ENCODE measurements at places on chromosomes 2 and 18.

GRCh38 chr2:52113338-52113737 lies 1081.4 kb upstream of the NRXN1 start:
- H3K27ac ChIP-seq: no peak overlapping the region
- H3K36me3 ChIP-seq: no peaks in the 10 kb centered on the region
- no peaks in the 10 kb centered on the region for H3K27me3 ChIP-seq
- H3K4me1 ChIP-seq: no peaks in the 10 kb centered on the region

DNA sequence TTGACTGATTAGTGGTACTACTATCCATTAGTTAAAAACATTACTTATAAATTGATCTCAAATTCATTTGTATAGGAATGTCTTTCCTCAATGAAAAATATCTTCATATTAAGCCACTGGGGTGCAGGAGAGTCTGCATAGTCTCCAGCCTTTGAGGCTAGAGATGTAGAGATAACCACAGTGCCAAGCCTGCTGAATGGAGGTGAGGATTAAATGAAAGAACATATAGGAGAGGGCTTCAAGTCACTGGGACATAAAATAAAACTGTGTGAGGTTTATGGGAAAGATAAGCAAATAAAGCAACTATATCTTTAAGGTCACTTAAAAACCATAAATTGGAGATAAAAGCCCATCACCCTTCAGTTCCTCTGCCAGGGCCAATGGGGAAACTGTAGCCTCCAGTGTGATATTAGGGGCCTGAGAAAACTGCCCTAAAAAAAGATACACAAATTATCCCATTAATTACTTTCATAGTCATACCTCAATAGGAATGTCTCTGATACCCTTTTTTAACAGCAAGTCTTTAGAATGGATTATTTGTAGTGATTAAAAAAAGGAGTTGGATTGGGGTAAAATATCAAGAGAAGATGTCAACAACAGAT lies 27.6 kb downstream of the GALNT3 start:
- no peak for DNase-seq
- no peak overlapping the region for H3K27ac ChIP-seq
- H3K4me1 ChIP-seq: peaks cover 2% of the 10 kb centered on the region
- H3K27me3 ChIP-seq: no peaks in the 10 kb centered on the region

DNA sequence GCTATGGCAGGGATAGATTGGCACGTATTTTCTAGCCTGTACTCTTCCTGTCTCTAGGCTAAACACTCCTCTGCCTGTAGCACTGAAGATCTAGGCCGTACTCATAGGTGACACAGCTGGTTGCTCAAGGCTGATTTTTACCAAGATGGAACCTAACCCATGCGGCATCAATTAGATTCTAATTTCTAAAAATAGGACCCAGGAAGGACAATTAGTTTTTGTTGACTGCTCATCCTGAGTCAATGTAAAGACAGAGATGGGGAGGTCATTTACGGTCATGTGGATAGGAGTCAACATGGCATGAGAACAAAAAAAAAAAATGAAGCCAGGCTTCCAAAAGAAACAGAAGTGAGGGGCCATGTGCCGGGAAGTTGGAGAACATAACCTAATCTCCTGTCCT lies 360.7 kb upstream of the ETAA1 start:
- no peaks in the 10 kb centered on the region for H3K36me3 ChIP-seq
- no peaks in the 10 kb centered on the region for H3K27me3 ChIP-seq
- no peak overlapping the region for H3K4me3 ChIP-seq
- no peaks in the 10 kb centered on the region for H3K4me1 ChIP-seq
- no peak for DNase-seq

- no peak for DNase-seq
- H3K27me3 ChIP-seq: no peaks in the 10 kb centered on the region
- no peaks in the 10 kb centered on the region for H3K36me3 ChIP-seq
Observed at GRCh38 chr2:168939918-168940317, 38.8 kb downstream of the G6PC2 start.

- no peak for DNase-seq
- no peaks in the 10 kb centered on the region for H3K4me1 ChIP-seq
- H3K36me3 ChIP-seq: no peaks in the 10 kb centered on the region
- no peaks in the 10 kb centered on the region for H3K27me3 ChIP-seq
- no peak overlapping the region for H3K4me3 ChIP-seq
- H3K27ac ChIP-seq: no peak overlapping the region
Observed at GRCh38 chr2:49459314-49459993, 305.1 kb upstream of the FSHR start.

GRCh38 chr2:50077190-50077737 lies 922.9 kb upstream of the FSHR start:
- no peak overlapping the region for H3K4me3 ChIP-seq
- no peaks in the 10 kb centered on the region for H3K4me1 ChIP-seq
- no peaks in the 10 kb centered on the region for H3K36me3 ChIP-seq

GRCh38 chr2:235665661-235666212 lies 171.9 kb downstream of the AGAP1 start:
- DNase-seq: no peak
- H3K4me1 ChIP-seq: peaks cover 3% of the 10 kb centered on the region
- H3K36me3 ChIP-seq: no peaks in the 10 kb centered on the region

- H3K4me3 ChIP-seq: no peak overlapping the region
- DNase-seq: no peak
- H3K27ac ChIP-seq: no peak overlapping the region
- no peaks in the 10 kb centered on the region for H3K27me3 ChIP-seq
Observed at GRCh38 chr2:47238638-47239037, 83.5 kb upstream of the STPG4 start.

GRCh38 chr18:2540575-2540974 lies 30.7 kb downstream of the METTL4 start:
- no peak overlapping the region for H3K27ac ChIP-seq
- peaks cover 6% of the 10 kb centered on the region for H3K4me1 ChIP-seq
- DNase-seq: no peak
- H3K27me3 ChIP-seq: no peaks in the 10 kb centered on the region

GRCh38 chr18:14767474-14767873 lies 19.5 kb downstream of the ANKRD30B start:
- no peak for DNase-seq
- no peak overlapping the region for H3K27ac ChIP-seq
- no peaks in the 10 kb centered on the region for H3K27me3 ChIP-seq
- H3K36me3 ChIP-seq: no peaks in the 10 kb centered on the region

GRCh38 chr2:200749631-200750322 lies 61.9 kb upstream of the BZW1 start:
- H3K4me3 ChIP-seq: no peak overlapping the region
- H3K27me3 ChIP-seq: peaks cover 4% of the 10 kb centered on the region
- no peak overlapping the region for H3K27ac ChIP-seq
- H3K36me3 ChIP-seq: no peaks in the 10 kb centered on the region

GRCh38 chr2:12813166-12813565 lies 96.4 kb downstream of the TRIB2 start:
- H3K4me1 ChIP-seq: peaks cover 4% of the 10 kb centered on the region
- peaks cover 18% of the 10 kb centered on the region for H3K27me3 ChIP-seq
- DNase-seq: no peak

GRCh38 chr18:77031662-77032061 lies 100.9 kb downstream of the MBP start:
- H3K27me3 ChIP-seq: no peaks in the 10 kb centered on the region
- no peak overlapping the region for H3K4me3 ChIP-seq
- peaks cover 41% of the 10 kb centered on the region for H3K4me1 ChIP-seq
- peaks cover 37% of the 10 kb centered on the region for H3K36me3 ChIP-seq
- no peak for DNase-seq
- H3K27ac ChIP-seq: no peak overlapping the region

DNA sequence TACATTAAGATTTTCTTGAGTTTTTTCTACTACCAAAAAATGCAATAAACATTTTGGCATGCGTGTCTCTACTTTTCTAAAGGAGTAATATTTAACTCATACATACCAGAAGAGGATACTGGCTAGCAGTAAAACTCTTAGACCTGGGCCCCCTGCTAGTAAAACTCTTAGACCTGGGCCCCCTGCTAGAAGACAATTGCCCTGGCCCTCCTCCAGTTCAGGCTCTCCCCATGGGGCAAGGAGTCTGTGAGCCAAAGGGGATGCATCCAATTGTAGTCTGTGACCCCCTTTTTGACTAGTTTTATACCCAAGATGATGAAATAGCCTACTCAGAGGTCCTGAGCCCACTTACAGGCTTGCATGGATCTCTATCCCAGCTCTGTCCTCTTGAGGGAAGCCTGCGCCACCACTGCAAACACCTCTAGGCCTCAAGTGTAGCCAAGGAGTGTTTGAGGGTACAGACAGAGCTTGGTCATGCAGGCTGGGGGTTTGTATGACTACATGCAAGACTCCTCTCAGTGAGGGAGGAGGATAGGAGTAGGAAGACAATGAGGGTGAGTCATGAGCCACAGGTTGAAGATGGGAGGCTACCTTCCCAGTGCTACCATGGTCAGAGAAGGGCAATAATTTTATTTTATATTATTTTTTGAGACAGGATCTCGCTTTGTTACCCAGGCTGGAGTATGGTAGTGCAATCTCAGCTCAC lies 45.2 kb upstream of the PGAP1 start:
- H3K27me3 ChIP-seq: no peaks in the 10 kb centered on the region
- peaks cover 14% of the 10 kb centered on the region for H3K36me3 ChIP-seq
- no peak overlapping the region for H3K4me3 ChIP-seq
- no peak for DNase-seq
- H3K27ac ChIP-seq: no peak overlapping the region

DNA sequence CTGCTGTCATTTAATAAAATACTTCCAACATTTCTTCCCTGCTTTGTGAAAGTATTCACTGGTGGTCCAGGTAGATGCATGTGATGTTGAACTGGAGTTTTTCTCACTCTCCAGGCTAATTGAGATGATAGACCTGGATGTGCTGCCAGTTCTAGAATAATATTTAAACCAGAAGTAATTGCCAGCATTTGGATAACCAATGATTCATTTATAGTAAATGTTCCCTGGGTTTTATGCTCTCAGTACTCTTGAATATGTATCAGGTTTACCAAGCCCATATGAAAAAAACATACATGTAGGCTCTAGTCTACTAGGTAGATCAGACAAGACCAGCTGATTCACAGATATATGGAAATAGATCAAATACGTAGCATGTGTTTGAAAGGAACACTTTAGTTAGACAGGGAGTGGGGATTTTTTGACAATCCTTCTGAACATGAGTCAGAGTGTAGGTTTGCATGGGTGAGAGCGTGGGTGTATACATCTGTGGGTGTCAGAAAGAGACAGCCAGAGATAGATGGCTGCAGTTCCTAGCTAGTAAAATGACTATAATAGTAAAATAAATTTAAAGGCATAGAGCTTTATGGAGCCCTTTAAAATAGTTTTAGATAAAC lies 115.1 kb downstream of the NAB1 start:
- H3K36me3 ChIP-seq: peaks cover 3% of the 10 kb centered on the region
- H3K4me3 ChIP-seq: no peak overlapping the region
- H3K27me3 ChIP-seq: peaks cover 10% of the 10 kb centered on the region
- H3K4me1 ChIP-seq: peaks cover 4% of the 10 kb centered on the region

GRCh38 chr2:61900281-61900680 lies 5.2 kb upstream of the COMMD1 start:
- DNase-seq: no peak
- no peak overlapping the region for H3K27ac ChIP-seq
- H3K4me3 ChIP-seq: no peak overlapping the region

DNA sequence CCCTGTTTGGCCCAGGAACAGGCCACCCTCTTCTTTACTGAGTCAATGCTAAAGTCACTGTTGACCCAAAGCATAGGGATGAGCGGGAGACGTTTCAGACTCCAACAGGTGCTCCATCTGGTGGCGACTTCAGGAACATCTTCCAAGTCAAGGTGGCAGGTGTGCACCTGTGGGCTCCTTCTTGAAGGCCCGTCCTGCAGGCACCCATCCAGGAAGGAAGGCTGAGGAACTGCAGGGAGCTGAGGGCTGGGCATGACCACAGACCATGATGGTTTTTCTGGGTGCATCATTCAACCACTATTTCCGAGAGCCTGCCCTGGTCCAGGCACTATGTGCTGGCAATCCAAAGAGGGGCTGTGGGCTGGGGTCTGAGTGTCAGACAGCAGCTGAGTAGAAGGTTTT lies 142.8 kb downstream of the NDUFA10 start:
- H3K27me3 ChIP-seq: peaks cover 35% of the 10 kb centered on the region
- H3K4me3 ChIP-seq: no peak overlapping the region
- peak; percentile 15 for DNase-seq
- peaks cover 10% of the 10 kb centered on the region for H3K36me3 ChIP-seq
- peaks cover 8% of the 10 kb centered on the region for H3K4me1 ChIP-seq

- no peak overlapping the region for H3K4me3 ChIP-seq
- H3K4me1 ChIP-seq: no peaks in the 10 kb centered on the region
- H3K27ac ChIP-seq: no peak overlapping the region
- no peaks in the 10 kb centered on the region for H3K27me3 ChIP-seq
- no peak for DNase-seq
- no peaks in the 10 kb centered on the region for H3K36me3 ChIP-seq
Observed at GRCh38 chr2:14656146-14656545, 23.6 kb downstream of the LRATD1 start.

DNA sequence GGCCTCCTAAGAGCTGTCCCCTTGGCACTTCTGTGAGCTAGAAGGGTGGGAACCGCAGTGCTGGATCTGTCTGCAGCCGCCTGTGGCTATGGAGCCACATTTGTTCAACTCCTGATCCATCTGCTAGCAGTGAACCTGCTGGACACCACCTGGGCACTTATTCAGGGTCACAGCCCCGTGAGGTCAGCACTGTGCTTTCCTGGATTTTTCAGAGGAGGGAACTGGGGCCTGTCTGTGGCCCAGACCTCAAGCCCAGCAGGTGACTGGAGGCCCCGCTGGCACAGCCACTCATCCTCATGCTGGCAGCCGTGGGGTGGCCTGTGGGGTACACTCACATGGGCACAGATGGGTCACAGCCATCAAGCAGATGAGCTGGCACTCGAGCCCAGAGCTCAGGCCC lies 155.3 kb downstream of the TFCP2L1 start:
- H3K27me3 ChIP-seq: peaks cover 13% of the 10 kb centered on the region
- no peaks in the 10 kb centered on the region for H3K36me3 ChIP-seq
- H3K4me3 ChIP-seq: no peak overlapping the region
- no peak for DNase-seq
- no peaks in the 10 kb centered on the region for H3K4me1 ChIP-seq

GRCh38 chr2:188327518-188328213 lies 36.0 kb downstream of the GULP1 start:
- H3K27me3 ChIP-seq: no peaks in the 10 kb centered on the region
- no peak overlapping the region for H3K4me3 ChIP-seq
- H3K27ac ChIP-seq: no peak overlapping the region
- no peaks in the 10 kb centered on the region for H3K36me3 ChIP-seq
- no peaks in the 10 kb centered on the region for H3K4me1 ChIP-seq

- no peaks in the 10 kb centered on the region for H3K27me3 ChIP-seq
- H3K36me3 ChIP-seq: peaks cover 16% of the 10 kb centered on the region
- no peak overlapping the region for H3K4me3 ChIP-seq
- no peak for DNase-seq
- peaks cover 15% of the 10 kb centered on the region for H3K4me1 ChIP-seq
Observed at GRCh38 chr2:144014103-144014502, 505.8 kb downstream of the ZEB2 start.

DNA sequence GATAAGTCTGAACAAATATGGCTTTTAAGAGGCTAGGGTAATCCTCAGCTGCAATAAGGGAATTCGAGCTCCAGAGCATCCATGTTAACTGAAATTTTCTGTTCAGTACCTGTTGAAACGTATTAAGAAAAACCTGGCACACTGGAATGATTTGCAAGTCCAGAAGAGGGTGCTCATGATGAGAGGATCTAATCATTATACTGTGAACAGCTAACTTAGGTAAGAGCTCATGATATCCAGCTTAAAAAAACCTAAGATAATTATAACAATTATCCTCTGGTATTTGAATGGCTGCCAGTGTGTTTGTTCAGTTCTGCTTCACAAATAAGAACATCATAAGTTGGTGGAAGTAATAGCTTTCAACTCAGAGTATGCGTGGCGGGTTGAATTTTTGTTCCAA lies 1118.3 kb upstream of the DDX18 start:
- no peaks in the 10 kb centered on the region for H3K27me3 ChIP-seq
- H3K4me3 ChIP-seq: no peak overlapping the region
- no peak for DNase-seq
- no peaks in the 10 kb centered on the region for H3K4me1 ChIP-seq
